ENCODE measurements at places on chromosomes 6 and 20.
A peak's percentile ranks its signal among the peaks of the same experiment; 100 is the strongest.

DNA sequence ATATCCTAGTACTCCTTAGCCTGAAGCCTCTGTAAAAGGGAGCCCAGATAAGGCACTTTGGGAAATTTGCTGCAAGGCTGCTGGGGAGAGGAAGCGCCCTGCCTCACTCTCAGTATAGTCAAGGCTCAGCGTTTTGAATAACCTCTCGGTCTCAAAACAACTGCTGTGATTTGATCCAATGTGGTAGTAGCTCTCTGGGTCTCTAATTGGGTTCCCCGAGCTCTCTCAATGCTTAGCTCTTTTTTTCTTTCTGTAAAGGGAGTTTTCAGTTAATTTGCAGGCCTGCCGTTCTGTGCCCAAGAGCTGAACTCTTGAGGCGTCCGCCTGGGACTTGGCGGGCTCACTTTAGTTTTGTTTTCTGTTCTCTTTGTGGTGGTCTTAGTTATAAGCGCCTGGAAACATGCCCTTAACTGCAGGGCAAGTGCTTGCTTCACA is 41.2 kb downstream of the ZHX3 start:
- no peak for DNase-seq

DNA sequence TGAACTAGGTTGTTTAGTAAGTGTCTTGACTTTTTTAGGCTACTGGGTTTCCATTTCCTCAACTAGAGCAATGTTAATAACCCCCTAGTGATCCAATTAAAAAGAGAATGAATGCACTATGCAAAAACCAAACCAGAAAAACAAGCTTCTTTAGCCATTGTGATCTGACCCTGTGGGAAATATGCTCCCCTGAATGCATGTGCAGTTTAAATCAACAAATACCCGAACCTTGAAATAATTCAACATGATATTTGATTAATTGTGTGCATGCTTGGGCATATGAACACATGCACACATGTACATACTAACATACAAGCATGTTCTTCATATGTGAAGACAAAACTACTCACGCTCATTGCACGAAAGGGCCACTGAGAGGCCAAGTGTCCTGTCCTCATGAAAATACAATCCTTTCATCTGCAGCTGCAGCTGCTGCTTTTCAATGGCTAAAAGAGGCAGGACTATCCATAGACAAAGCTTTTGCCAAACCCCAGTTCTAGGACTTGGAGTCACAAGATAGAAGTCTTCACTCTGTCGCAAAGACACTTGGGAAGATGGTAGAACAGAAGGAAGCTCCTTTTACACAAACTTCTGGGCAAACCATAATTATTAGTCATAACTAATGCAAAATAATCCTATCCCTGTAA is 207.1 kb upstream of the POU3F2 start:
- DNase-seq: no peak

DNA sequence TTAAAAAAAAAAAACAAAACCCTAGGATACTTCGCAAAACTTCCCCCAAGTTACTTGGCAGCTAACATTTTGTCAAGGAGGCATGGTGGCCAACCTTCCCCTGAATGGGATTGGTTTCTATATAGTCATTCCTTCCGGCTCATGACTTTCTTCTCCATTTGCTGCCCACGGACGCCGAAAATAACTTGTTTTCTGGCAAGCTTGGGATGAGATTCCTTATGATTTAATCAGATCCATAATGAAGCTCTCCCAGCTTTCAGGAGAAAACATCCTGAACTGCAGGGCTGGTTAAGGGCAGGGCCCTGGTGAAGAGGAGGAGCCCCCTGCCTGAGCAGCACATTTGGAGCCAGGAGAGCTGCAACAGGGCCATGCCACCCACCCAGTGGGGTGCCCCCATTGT is 49.9 kb downstream of the PPP1R16B start:
- no peak for DNase-seq

DNA sequence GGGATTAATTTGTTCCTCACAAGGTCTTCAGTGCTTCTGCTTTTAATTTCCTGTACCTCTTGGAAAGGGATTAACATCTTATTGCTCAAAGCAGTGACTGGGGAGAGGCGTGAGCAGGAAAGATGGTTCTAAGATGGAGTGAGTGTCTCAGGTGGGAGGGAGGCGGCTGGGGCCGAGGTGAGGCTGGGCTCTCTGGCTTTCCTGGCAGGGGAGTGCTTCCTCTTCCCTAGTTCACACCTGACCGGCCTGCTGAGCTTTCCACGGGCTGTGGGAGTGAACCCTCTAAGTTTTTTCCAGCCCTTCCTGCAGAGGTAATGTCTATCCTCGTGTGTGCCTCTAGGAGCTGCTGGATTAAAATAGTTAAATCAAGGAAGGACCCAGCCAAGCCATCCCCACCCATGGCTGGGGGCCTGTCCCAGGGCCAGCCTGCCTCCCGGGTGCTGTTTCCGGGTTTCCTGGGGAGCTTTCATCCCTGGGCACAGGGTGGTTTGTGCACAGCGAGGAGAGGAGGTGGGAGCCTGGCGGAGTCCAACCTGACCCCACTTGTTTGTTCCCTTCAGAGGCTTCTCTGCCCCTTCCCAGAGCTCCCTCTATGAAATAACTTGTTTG is 179.1 kb downstream of the TFAP2C start:
- no peak for DNase-seq

DNA sequence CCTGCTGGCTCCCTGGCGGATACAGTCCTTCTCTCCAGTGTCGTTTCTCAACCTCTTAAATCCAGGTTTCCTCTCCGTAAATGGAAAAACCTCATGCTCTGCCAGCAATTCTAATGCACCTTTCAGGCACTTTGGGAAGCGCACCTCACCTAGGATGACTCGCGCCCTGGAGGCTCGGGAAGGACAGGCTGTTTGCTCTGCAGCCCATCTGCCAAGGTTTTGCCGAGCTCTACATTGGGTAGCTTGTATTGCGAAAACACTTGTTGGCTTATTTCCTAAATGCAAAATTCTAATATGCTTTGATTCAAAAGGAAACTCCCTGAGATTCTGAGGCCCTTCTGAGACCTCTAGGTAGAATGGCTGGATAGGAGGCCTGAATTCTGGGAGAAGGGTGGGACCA is 102.6 kb upstream of the MLN start:
- no peak for DNase-seq

GRCh38 chr6:12944001-12944400 is 227.4 kb downstream of the PHACTR1 start:
- DNase-seq: no peak

DNA sequence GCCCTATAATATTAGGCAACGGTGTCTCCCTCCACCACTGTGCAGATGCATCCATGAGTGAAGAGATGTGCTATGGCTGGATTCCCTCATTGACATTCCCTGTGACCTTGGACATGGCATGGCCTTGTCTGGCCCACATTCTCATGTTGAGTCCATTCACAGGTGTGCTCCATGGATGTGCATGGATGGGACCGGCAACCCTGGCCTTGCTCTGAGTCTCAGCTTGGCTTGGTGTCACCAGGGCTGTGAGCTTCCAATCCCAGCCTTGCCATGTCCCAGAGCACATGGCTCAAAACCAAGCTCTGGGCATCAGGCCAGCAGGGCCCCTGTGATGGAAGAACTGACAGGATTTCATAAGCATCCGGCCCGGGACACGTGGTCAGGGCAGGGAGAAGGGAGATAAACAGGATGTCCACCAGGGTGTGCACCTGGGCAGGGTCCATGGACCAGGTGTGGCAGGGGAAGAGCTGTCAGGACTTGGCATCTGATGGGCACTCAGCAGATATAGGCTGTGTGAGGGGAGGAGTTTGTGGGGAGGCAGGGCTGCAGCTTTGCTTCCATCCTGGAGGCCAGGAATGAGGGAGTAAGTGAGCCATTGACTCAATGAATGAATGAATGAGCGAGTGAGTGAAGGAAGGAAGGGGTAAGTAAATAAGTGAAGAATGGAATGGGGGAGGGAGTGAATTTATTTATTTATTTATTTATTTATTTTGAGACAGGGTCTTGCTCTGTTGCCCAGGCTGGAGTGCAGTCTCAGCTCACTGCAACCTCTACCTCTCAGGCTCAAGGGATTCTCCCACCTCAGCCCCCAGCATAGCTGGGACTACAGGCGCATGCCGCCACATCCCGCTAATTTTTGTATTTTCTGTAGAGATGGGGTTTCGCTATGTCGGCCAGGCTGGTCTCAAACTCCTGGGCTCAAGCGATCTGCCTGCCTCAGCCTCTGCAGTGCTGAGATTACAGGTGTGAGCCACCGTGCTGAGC is 15.7 kb downstream of the NRSN2 start:
- peak; percentile 95 for DNase-seq

- no peak for DNase-seq
Observed at GRCh38 chr6:56386717-56387116, 139.3 kb upstream of the COL21A1 start.

- DNase-seq: no peak
Observed at GRCh38 chr6:148629592-148630465, 117.0 kb upstream of the UST start.

- DNase-seq: no peak
Observed at GRCh38 chr20:39645131-39645530, 683.0 kb downstream of the DHX35 start.

GRCh38 chr6:119333707-119334295 is 15.8 kb downstream of the MAN1A1 start:
- DNase-seq: no peak

GRCh38 chr6:21738180-21739094 is 144.9 kb downstream of the SOX4 start:
- DNase-seq: no peak

- DNase-seq: no peak
Observed at GRCh38 chr20:40287683-40288082, 401.4 kb downstream of the MAFB start.

DNA sequence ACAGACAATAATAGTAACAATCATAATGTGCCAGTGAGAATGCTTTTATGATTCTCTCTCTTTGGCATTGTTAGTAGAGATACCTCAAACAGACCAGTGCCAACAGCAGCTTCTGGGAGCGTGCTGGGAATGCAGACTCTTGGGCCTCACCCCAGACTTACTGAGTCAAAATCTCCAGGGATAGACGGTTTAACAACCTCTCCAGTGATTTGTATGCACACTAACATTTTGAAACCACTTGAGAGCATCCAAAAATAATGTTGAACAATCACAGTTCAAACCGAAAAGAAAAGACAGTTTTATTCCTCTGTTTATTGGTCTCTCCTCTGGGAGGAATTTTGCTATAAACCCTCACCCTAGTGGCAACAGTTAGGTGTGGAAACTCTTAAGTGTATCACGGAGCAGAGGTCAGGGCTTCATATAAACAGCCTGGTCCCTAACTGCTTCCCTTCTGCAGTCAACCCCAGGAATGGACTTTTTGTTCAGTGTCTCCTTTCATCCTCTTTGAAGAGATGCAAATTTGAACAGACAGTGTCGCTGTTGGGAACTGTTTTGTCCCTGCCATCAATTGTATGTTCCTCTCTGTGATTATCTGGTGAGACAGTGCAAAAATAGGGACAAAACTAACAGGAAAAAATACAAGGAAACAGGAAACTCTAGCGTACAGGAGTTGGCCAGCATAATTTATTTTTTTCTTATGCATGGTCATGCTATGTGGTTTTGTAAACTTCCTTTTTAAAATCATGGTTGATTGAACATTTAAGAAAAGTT is 162.4 kb upstream of the BTBD3 start:
- no peak for DNase-seq

GRCh38 chr6:68144667-68145066 is 490.4 kb upstream of the ADGRB3 start:
- DNase-seq: no peak

- no peak for DNase-seq
Observed at GRCh38 chr20:57806476-57806875, 96.7 kb upstream of the PMEPA1 start.

- DNase-seq: peak; percentile 48
Observed at GRCh38 chr6:39361657-39362486, 39.4 kb upstream of the KCNK16 start.

DNA sequence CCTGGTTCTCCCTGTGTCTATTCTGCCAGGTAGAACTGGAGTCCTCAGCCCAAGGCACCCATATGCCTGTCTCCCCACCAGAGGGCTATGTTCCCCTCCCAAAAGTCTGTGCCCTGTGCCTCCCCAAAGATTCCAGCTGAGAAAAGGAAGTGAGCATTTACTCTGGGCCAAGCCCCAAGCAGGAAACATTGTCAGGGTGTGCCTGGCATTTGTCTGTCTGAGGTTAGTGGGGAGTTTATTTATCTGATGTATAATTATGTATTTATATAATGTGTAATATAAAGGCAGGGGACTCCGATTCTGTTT is 5.6 kb downstream of the GDF5 start:
- DNase-seq: no peak

DNA sequence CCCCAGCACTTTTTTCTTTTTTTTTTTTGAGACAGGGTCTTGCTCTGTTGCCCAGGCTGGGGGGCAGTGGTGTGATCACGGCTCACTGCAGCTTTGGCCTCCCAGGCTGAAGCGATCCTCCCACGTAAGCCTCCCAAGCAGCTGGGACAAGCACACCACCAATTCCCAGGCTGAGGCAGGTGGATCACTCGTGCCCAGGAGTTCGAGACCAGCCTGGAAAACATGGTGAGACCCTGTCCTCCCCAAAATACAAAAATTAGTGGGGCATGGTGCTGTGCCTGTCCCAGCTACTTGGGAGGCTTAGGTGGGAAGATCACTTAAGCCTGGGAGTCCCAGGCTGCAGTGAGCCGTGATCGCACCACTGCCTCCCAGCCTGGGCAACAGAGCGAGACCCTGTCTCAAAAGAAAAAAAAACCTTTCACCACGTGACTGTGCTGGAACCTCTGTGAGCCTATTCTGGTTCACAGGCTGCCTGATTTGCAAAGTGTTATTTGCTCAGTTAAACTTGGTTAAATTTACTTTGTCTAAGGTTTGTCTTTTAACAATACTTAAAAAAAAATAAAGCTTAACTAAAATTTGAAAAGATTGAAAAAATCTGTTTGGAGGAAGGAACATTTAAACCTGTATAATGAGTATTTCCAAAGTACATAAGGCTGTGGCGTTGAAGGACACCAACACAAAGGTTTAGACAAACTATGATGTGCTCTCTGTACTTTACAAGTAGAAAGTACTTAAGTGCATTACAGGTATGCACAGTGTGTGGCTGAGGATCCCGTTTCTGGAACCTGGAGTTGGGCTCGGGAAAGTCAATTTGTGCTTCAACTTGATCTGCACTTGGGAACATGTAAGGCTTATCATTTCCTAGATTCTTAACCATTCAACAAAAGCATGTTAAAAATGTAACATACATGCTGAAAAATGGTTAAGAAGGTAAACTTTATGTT is 55.0 kb downstream of the PPP1R3G start:
- no peak for DNase-seq

GRCh38 chr6:41937861-41938574 is 3.6 kb downstream of the CCND3 start:
- DNase-seq: no peak

GRCh38 chr6:127547215-127547614 is 28.1 kb upstream of the MTCL3 start:
- DNase-seq: no peak

Measured in HCT116 (cell line).